ENCODE measurements at places on chromosomes 12 and 14.

GRCh38 chr12:53482626-53483168 lies 16.6 kb downstream of the MAP3K12 start:
- no peak for DNase-seq

- DNase-seq: no peak
Observed at GRCh38 chr14:29643433-29644211, 284.0 kb downstream of the PRKD1 start.

DNA sequence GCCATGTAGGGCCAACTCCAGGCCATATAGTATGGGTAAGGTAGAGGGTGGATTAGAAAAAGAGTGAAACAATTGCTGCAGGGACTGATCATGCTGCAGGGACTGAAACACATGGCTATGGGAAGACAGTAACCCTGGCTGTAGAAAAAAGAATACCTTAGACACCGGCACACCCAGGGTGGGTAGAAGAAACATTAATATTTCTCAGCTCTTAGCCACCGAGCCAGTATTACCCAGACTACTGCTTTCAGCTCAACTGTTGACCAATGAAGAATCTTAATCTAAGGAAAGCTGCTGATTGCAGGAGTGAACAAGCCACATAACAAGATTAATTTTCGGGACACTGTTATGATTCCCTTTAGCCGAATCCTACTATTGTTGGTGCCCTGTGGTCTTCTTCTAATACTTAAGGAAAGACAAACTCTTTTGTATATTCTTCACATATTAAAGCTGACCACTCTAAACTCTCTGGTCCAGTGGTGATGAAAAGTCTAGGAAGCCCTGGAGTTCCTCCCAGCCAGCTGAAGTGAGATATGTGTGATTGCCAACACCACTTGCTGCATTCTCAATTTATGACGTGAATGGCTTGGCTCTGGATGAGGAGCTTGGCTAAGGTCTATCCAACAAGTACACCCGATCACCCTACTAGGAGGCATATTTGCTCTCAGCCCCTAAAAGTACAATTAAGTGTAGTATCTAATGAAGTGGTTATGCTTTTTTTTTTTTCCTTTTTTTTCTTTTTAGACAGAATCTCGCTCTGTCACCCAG lies 69.2 kb downstream of the NOVA1 start:
- DNase-seq: no peak

DNA sequence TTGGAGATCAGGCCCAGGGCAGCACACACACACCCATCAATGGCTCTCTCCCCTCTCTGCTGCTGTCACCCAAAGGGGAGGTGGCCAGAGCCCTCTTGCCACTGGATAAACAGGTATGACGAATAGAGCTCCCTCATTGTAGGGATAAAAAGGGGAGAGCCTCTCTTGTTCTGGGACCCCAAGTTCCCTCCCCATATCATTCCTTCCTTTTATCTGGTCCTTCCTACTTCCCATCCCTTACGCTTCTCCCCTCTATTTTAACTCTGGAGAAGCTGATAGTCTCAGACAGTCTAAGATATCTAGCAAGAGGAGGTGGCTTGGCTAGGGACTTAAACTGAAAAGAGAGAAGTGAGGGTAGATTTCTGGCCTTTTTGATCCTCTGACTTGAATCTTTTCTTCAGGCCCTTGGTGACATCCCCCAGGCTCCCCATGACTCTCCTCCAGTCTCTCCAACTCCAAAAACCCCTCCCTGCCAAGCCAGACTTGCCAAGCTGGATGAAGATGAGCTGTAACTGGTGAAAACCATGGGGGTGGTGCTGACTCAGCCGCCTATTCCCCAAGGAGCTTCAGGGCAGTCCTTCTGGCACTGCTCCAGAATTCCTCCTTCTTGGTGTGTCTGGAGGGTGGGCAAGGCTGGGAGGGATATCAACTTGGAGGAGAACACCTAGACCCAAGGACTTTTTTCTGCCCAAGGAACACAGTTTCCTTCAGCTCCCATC lies 5.3 kb downstream of the ARHGEF25 start:
- no peak for DNase-seq

- peak; percentile 46 for DNase-seq
Observed at GRCh38 chr14:101791919-101792572, 30.5 kb downstream of the PPP2R5C start.

- DNase-seq: no peak
Observed at GRCh38 chr12:4447151-4447550, 1.5 kb upstream of the FGF6 start.

- DNase-seq: no peak
Observed at GRCh38 chr12:83865431-83865830, 1047.2 kb downstream of the SLC6A15 start.

DNA sequence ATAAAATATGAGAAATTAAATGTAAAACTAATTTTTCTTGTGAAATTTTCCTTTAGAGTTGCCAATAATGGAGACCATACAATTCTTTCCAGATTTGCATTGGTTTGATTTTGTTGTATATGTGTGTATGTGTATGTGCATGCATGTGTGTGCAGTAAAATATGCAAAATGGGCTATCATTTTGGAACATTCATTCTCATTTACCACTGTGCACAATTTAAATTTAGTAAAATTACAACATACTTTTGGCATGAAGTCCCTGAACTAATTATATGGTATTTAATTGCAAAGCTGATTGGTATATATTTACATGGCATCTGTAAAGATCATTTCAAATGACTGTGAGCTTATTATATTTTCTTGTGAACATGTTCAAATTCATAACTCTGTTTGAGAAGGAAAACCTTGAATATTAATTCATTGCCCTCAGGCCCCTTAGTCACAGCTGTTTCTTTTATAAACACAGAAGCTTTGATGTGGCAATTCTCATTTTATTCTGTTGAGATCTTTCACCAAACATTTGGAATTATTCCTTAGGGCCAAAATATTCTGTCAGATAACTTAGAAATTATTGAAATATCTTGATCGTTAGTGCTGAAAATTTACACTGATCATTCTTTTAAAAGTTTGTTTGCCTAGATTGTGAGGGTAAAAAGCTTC lies 17.6 kb downstream of the KERA start:
- DNase-seq: no peak

DNA sequence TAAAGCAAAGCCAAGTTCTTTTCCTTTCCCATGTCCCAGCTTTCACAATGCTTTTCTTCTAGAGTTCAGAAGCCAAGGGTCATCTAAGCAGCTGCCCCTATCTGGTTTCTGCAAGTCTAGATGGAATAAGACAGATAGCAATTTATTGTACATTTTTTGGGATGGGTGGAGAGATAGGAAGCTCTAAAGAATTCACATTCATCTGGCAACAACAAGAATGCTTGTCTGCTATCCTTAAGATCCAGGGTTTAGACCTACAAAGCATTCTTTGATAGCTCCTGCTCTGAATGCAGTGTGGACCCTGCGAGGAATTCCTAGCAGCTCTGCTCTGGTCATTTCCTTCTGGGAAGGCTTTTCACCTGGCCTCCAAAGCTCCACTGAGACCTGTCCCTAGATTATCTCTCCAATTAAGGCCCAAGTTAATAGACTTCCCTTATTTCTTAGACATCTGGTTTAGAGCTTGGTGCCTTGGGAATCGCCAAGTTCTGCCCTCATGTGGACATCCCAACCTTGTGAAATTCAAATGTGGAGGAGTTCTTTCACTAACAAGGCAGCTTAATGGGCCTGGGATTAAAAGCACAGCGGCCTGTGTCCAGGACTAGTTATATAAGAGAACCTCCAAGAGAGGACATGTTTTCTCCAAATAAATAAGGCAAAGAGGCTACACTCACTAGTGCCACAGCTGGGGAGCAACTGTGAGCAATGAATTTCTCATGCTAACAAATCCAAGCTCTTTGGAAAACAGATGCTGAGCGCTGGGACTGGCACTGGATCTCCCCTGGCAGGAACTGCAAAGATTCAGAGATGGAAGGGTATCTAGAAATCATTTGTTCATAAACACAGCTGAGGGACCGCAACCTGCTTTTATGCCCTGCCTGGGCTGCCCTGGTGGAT lies 384.5 kb upstream of the DDHD1 start:
- no peak for DNase-seq

Data from immature natural killer cell (primary cell).